ENCODE measurements at places on chromosomes 7 and 10.

GRCh38 chr10:113486531-113486930 is 66.3 kb upstream of the HABP2 start:
- DNase-seq = no peak

GRCh38 chr7:155168597-155169480 is 98.7 kb downstream of the HTR5A start:
- DNase-seq = no peak

DNA sequence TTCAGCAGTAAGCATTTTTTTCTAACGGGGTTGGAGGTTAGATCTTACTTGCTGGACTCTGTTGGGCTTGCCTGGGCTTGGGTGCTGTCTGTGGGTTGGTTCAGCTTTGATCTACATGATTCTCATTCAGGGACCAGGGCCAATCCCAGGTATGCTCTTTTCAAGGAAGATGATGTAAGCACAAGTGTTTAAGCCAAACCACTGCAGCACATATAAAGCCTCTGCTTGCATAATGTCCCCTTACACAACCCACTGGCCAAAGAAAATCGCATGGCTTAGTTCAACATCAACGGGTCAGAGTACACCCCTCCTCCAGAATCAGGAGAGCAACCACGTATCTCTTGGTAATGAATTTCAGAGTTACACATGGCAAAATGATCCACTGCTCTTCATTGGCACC is 83.9 kb downstream of the DNAJB9 start:
- DNase-seq = no peak

DNA sequence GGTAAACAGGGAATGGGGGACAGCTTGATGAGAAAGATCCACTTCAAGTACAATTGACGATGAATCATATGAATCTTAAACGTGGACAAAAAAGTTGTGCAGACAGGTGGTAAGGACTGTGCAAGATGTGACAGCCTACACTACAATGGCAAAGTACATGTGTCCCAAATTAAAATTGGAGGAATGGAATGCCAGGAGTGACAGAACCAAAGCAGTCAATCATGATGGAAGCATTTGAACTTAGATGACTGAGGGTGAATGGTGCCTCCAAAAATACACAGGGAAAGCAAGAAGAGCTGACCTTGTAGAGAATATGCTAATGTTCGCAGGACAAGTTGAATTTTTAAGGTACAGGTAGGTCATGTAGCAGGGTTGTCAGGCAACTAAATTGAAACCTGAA is 150.3 kb upstream of the WNT16 start:
- no peak for DNase-seq

DNA sequence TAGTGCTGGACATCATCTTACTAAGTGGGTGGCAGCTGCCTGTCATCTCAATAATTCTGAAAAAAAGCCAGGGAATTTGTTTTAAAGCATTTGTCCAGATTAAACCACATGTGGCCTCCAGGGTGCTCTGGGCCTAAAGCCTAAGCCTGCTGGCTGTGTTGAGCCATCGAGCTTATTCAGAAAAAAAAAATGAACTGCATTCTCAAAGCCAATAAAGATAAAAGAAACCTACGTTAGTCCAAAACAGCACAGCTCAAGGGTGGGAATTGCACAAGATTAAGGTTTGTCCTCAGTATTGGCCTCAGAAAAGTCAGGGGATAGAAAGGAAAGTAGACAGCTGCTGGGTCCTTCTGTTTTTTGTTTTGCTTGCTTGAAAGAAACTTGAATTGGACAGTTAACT is 22.6 kb upstream of the PRTFDC1 start:
- no peak for DNase-seq

GRCh38 chr10:117546020-117546580 is 3.6 kb downstream of the EMX2 start:
- DNase-seq = no peak

- DNase-seq = no peak
These were observed 10.3 kb upstream of the ANKRD1 start for GRCh38 chr10:90930971-90931871.

- peak; percentile 87 for DNase-seq
These were observed 85.4 kb downstream of the ICA1 start for GRCh38 chr7:8176370-8177081.

DNA sequence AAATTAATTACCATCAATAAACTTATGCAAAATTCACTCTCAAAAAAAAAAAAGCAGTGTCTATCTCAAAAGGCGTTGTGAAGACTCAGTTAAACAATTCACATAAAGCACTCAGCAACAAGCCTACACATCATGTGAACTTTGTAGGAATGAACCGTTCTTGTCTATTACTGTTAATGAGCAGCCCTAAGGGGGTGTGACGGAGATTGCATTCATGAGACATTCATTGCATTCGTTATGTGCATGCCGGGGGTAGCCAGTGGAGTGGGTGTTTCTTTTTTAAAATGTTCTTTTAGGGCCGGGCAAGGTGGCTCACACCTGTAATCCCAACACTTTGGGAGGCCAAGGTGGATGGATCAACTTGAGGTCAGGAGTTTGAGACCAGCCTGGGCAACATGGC is 193.0 kb downstream of the PRPF18 start:
- DNase-seq = no peak

- peak; percentile 47 for DNase-seq
These were observed 1194.4 kb upstream of the SORCS1 start for GRCh38 chr10:108358912-108359311.

GRCh38 chr7:30605832-30606231 is 11.2 kb downstream of the GARS1 start:
- no peak for DNase-seq

DNA sequence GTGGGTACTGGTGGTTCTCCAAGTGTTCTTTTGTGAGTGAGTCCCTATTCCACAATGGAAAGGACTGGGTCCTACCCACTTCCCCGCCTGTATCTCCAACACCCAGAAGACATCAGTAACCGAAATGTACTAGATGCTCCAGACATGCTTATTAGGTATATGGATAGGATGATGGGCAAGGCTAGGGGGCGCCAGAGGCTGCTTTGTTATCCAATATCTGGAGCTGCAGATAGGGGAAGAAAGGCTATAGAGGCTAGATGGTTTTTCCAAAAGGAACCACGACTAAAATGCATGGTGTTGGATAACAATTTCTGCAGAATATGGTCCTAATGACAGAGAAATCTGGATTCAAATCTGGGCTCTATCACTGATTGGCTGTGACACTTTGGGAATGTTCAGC is 56.2 kb upstream of the TM9SF3 start:
- DNase-seq = peak; percentile 72

- no peak for DNase-seq
These were observed 24.8 kb upstream of the PLPP4 start for GRCh38 chr10:120432209-120432608.

- DNase-seq = peak; percentile 15
These were observed 282.5 kb upstream of the KLF6 start for GRCh38 chr10:4067531-4067930.

DNA sequence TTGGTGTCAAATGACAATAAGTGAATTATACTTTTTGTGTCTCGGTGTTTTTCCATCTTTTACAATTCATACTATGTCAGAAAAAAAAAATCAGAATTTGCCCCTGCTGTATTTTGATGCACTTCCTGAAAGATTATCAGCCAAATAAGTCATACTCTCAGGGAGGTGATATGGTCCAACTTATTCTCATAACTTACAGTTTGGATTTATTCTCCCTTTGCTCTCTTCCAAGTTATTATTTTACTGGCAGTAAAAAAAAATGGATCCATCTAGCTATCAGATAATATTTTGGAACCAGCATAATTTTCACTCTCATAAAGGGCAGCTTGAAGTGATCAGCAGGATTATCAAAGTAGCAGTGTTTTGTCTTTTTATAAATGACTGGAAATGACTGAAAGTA is 337.1 kb downstream of the BMPER start:
- no peak for DNase-seq

- no peak for DNase-seq
These were observed 806.9 kb upstream of the SORCS1 start for GRCh38 chr10:107971411-107971810.

DNA sequence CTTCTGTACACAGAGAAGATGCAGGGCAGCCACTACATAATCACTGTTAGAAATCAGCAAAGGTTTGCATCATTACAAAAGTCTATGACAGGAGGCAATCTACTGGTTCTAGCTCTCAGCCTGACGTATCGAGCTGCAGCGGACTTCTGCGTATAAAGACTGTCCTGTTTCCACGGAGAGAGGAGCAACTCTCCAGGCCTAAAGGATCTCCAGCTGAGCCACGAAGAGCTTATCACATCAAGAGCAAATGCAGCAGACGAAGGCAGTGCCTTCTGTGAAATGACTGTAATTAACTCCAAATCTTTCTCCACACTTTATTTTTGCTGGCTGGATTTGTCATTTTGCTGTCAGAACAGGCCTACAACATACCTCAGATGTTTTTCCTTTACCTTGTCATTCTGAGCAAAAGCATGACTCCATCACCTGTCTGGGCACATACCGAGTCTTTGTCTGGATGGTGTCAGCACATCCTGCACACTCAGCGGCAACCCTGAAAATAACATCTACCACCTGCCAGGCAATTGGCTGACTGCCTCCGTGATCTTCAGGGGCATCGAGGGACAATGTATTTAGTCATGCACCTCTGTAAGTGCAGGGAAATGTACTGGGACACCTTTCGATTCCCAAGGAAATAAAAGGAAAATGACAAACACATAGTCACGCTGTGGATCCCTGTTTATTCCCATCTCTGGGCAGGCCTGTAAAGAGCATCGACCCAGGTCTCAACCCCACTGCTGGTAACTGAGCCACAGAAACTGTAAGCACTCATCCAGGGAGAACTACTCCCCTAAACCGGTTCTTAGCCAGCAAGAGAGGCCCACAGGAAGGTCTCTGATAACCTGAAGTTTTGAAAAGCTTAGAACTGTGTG is 26.3 kb upstream of the SH3PXD2A start:
- DNase-seq = no peak

DNA sequence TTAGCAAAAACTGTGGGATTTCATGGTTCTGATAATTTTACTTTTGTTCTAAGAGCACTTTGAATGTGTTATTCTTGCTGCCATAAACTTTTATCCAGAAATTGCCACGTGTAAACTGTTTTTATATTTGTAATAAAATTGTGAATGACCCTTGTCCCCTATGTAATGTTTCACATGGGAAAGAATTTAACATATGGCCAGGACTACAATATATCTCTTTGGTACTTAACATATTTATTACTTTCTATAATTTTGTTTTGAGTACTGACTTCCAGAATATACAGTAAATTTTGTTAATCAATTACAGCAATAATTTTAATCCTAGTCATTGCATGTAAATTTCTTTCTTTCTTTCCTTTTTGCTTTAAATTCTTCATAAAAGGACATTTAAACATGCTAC is 735.0 kb upstream of the PHF14 start:
- DNase-seq = no peak

DNA sequence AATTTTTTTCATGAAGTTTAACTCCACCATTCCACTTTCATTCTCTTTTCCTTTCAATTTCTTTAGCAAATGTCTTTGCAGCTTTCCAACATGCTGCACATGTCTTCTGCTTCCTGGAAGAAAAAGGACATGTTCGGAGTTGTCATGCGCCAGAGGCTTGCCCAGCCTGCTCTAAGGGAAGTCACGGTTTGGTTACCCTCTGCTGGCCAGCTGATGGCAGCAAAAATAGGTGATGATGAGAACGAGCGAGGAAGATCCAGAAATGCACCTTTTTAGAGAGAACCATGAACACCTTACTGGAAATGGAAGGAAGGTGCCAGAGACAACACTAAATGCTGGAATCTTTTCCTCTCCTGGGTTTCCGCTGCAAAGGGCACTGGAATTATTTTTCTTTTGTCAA is 4.9 kb upstream of the ZSCAN21 start:
- peak; percentile 24 for DNase-seq

GRCh38 chr10:18313626-18314025 is 173.4 kb downstream of the CACNB2 start:
- DNase-seq = no peak

DNA sequence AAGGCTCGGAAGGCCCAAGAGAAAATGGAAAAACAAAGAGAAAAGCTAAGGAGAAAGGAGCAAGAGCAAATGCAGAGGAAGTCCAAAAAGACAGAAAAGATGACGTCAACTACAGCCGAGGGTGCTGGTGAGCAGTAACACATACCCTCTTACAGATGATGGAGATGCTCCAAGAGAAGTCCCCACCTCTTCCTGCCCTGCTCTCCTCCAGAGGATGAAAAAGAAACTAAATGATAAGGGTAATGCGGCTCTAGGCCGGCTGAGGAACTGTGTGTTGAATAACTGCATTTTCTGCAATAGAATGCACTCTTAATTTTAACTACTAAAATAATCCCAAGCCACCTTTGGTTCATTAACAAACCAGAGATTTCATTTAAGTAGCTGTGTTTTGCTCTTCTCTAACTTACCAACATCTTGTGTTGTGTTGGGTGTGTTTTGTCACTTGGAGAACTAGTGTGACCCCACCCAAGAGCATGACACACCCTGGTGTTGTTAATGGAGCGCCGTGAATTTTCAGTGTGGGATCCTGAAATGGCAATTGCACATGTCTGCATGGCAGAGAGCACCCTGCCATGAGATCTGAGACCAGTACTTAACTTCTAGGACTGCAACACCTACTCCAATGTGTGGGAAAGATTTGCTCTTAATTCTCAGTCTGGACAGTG is 34.0 kb downstream of the PON1 start:
- DNase-seq = no peak

DNA sequence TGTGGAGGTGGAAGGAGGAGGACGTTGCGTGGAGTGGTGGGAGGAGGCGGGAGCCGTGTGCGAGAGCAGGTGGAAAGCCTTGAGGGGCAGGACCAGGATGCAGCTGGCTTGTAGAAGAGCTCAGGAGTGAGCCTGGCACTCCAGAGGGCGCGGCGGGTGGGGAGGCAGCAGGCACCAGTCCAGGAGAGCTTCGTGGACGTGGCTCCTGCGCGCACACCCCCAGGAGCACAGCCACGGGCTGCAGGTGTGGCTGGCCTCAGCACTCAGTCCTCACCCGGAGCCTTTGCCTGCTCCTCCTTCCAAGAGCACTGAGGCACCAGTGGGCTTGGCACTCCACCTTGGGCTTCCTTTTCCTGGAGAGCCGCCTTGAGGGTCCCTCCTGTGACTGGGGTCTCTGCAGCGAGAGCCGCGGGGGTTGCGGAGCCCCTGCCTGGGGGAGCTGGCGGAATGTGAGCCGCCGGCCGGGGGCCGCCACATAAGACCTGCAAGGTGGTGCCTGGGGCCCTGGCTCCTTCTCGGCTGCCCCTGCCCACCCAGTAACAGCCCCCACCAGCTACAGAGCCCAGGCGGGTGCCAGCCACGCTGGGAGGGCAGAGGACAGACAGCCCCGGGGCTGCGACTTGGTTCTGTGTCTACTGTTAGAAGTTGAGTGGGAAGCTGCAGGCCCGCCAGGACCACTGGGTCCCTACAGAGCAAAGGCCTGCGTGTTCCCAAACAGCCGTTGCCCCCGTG is 11.1 kb downstream of the MAFK start:
- DNase-seq = no peak

Data from activated CD4-positive, alpha-beta T cell treated with anti-CD3 and anti-CD28 coated beads, Interleukin-2, Interleukin-6, amounts not matched to agents 100 ng/mL and 50 ng/mL, durations not matched to agents 16 hours and 8 hours (primary cell).